ENCODE measurements at places on chromosomes 16 and 17. TPM values are rescaled to one million over a fixed set of nuclear protein-coding genes. Genes with fewer than 3 reads are reported as not detected.

Gene ZNF263
- total RNA-seq: 23.2 TPM

Gene TPSG1
- 2.9 TPM for total RNA-seq

Gene KRT37
- total RNA-seq: not detected

Gene LIMD2
- 25.9 TPM for total RNA-seq

Gene TRPV3
- total RNA-seq: 0.68 TPM

Gene GNG13
- not detected for total RNA-seq

DNA sequence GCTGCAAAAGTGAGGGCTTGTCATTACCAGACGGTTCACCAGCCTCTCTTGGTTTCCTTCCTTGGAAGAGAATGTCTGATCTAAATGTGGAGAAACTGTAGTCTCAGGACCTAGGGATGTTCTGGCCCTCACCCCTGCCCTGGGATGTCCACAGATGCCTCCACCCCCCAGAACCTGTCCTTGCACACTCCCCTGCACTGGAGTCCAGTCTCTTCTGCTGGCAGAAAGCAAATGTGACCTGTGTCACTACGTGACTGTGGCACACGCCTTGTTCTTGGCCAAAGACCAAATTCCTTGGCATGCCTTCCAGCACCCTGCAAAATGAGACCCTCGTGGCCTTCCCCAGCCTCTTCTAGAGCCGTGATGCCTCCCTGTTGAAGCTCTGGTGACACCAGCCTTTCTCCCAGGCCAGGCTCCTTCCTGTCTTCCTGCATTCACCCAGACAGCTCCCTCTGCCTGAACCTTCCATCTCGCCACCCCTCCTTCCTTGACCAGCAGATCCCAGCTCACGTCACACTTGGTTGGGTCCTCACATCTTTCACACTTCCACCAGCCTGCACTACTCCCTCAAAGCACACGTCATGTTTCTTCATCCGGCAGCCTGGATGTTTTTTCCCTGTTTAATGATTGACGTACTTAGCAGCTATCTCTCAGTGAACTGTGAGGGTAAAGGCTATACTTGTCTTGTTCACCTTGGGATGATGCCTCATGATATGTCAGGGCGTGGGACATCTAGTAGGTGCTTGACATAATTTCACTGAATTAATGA, 4.3 kb downstream of the ZNF768 start:
- DNase-seq: no peak

- no peak for DNase-seq
These were observed 20.8 kb downstream of the GOSR2 start for GRCh38 chr17:46943501-46944393.

GRCh38 chr17:43437756-43438155, 39.0 kb downstream of the ARL4D start:
- no peak for DNase-seq

DNA sequence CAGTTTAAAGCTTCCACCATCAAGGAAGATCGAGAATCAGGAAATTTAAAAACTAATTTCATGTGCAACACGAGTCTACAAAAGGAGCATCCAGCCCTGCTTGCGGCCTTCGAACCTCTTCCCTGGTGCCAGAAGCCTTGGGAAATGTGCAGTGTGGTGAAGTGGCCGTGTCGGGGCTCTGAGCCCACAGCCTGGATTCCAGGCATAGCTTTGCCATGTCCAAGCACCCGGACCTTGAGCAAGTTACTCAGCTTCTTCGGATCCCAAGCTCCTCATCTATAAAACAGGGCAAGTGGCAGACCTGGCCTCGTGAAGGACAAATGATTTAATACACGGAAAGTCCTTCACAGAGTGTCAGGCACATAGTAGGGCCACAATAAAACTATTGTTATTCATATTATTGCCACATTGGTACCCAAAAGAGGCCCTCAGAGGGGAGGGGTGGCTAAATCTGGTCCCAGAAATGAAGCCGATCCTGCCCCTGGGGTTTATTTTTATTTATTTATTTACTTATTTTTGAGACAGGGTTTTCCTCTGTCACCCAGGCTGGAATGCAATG, 34.8 kb downstream of the COTL1 start:
- DNase-seq: no peak

GRCh38 chr16:35792516-35793285, 2333.3 kb downstream of the TP53TG3F start:
- no peak for DNase-seq

- DNase-seq: peak; percentile 97
These were observed at the start of the genes DCTN5 and PALB2 for GRCh38 chr16:23640931-23641765. TSS of gene DCTN5 (plus strand) at chr16:23641466. CDS start at chr16:23641543, 77 bp downstream. TSS of gene PALB2 (minus strand) at chr16:23641310. CDS start at chr16:23641157, 153 bp downstream.

DNA sequence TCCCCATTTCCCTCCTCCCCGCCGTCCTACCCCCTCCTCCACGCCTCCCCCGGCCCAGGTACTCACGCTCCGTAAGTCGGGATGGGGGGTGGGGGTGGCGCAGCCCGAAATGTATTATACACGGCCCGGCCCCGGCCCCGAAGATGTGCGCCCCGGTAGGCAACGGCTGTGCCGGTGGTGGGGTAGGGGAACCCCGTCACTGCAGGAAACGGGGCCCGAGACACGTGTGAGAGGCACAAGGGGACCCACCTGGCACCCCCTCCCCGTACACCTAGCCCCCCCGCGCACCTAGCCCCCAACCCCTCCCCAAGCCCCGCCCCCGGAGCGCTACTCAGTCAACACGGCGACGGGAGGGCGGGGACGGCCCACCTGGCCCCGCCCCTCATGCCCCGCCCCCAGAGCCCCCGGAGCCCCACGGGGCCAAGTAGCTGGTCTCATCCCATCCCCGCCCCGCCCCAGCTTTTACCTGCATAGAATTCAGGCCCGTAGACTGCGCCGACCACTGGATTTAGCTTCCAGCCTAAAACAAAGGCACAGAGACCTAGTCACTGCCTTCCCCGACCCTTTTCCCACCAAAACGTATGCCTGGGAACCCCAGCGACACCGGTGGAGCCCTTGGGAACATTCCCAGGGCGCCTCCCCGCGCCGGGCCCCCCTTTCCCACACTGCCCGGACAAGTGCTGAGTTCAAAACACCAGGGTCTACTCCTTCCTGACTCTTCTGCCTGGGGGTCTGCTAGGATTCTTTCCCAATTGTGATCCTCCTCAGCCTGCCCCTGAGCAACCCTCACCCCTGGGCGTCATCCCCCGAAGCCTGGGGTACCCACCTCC, 22.8 kb downstream of the ENGASE start:
- no peak for DNase-seq

GRCh38 chr17:80445007-80445725, 30.2 kb downstream of the ENDOV start:
- no peak for DNase-seq

- DNase-seq: no peak
These were observed 6.0 kb downstream of the MPG start for GRCh38 chr16:83781-84615.

DNA sequence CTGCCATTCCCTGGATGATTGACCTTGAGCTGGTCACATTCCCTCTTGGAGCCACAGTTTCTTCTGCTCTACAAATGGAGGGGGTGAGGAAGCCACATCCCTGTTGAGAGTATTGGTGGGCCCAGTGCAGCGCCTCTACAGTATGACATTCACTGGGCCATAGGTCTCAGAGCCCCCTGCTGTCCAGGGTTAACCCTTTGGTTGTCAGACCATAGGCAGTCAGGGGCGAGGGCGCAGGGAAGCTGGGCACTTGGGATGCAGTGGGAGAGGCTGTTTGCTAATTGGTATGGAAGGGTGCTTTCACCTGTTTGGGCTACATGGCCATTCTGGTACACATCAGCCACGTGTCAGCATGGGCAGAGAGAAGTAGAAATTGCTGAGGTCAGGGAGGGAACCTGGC, 27.3 kb upstream of the WFDC1 start:
- DNase-seq: no peak

DNA sequence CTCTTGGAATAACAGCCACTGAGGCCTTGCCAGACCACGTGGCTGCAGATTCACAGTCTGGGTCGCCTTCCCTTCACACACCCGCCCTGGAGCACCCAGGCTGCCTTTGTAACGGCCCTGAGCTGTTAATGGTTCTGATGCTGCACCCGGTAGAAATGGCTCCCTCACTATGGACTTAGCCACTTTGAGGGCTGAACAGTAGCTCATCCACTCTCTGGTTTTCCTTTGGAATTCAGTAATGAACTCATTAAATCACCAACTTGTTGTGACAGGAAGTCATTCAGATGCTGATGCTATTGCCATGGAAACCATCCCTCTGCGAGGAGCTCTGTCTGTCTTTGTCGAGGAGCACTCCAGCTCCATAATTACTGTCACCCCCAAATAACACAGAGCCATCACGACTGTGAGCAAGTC, 59.2 kb downstream of the CDK5R1 start:
- no peak for DNase-seq

- DNase-seq: no peak
These were observed 44.2 kb downstream of the N4BP1 start for GRCh38 chr16:48565752-48566151.
